ENCODE measurements at places on chromosomes 5 and 9.
A peak's percentile ranks its signal among the peaks of the same experiment; 100 is the strongest.

- DNase-seq: no peak
These were observed 118.1 kb downstream of the TRIO start for GRCh38 chr5:14261235-14261634.

GRCh38 chr5:74596927-74597326, 43.6 kb downstream of the ENC1 start:
- DNase-seq: no peak

- no peak for DNase-seq
These were observed 46.3 kb upstream of the PLPP6 start for GRCh38 chr9:4615778-4616177.

DNA sequence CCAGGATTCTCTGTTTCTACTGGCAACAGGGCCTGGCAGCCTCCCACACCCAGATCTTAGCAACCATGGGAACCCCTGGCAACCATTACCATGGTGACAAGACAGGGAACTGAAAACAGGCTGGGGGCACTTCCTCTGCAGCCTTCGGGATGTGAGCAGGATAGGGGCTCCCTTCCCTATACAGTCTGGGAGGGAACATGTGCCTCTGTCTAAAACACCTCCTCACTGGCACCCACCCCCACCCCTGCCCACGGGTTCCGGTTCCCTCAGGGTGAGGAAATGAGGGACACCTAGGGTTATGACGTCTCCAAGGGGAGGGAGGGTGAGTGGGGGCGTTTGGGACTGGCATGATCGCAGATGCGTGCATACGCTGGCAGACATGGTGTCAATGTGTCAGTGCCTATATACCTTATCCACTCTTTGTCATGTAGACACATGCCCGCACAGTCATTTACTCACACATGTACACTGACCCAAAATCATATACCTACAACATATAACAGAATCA, 3.0 kb upstream of the DNAJB5 start:
- DNase-seq: no peak

GRCh38 chr9:75027187-75028107, 646 bp downstream of the CARNMT1 start:
- peak; percentile 9 for DNase-seq

- no peak for DNase-seq
These were observed 1.5 kb downstream of the CDC42SE2 start for GRCh38 chr5:131265311-131265803.

GRCh38 chr5:60668686-60669304, 31.2 kb downstream of the DEPDC1B start:
- no peak for DNase-seq

- DNase-seq: no peak
These were observed 2.8 kb upstream of the PTPDC1 start for GRCh38 chr9:94081435-94081834.

- no peak for DNase-seq
These were observed 234.8 kb downstream of the CSNK1G3 start for GRCh38 chr5:123746683-123747360.

GRCh38 chr9:105466898-105467455, 19.1 kb downstream of the FSD1L start:
- DNase-seq: no peak

GRCh38 chr9:135144581-135145170, 57.2 kb downstream of the OLFM1 start:
- no peak for DNase-seq

- no peak for DNase-seq
These were observed 19.8 kb downstream of the PCDHAC2 start for GRCh38 chr5:140986117-140986521.

DNA sequence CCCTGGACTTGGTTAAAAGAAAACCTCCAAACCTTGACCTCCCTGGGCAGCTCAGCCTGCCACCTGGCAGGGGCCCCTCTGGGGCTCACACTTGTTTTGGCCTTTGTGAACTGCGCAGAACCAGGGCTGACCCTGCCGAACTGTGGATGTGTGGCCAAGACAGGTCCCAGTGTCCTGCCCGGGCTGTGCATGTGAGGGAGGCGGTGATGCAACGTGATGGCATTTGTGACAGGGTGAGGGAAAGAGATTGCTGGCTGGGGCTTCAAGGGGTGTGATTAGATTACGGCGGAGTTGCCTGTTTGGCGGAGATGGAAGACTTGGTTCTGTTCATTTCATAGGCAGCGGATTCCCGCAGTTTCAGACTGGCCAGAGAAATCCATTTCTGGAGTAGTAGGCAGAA, 30.4 kb upstream of the NKX2-5 start:
- no peak for DNase-seq

DNA sequence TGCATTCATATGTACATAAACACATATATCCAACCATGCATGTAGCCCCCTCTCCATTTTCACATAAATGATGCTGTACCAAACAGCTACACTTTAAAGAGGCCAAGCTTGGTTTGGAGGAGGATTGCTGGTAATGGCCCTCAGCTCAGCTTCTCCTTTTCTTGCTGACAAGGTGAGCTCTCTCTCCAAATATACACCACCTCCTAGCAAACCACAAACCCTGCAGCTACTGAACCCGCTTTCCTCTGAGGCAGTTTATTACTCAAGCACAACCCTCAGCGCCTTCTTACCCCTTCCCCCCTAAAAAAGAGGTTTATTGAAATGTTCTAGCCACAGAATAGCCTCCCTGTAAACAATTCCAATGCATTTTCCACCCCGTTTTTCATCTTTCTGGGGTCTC, 54.0 kb downstream of the ALG2 start:
- no peak for DNase-seq

DNA sequence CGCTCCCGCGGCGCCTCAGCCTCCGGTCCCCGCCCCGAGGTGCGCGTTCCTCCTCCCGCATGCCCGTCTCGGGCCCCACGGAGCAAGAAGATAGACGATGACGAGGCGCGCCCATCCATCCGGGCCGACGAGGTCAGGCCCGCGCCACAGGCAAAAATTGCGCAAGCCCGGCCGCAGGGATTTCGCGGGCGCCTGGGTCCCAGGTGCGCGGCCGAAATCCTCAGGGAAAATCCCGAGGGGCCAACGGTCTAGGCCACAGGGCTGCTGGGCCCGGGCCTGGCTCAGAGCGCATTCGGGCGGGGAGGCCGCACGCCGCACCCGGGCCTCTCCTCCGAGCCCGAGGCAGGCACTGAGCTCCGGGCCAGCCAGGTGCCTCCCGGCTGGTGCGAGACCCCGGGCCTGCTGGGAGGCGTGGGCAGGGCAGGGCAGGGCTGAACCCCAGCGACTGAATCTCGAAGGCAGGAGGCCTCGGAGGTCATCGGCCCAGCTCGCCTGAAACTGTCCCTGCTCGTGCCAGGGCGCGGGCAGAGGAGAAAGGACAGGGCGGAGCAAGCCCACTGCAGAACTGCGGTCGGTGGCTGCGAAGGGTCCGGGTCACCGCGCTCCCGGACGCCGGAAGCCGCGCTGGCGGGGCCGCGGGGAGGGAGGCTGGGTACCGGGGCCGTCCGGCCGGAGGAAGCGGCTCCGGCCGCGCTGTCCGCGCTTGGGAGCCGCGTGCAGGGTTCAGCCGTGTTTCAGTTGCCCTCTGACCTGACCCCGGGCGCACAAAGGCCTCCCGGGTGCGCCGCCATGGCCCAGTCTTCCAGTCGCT, 66.8 kb downstream of the FOXD1 start:
- no peak for DNase-seq

- no peak for DNase-seq
These were observed 13.5 kb downstream of the NDFIP1 start for GRCh38 chr5:142122121-142122520.

DNA sequence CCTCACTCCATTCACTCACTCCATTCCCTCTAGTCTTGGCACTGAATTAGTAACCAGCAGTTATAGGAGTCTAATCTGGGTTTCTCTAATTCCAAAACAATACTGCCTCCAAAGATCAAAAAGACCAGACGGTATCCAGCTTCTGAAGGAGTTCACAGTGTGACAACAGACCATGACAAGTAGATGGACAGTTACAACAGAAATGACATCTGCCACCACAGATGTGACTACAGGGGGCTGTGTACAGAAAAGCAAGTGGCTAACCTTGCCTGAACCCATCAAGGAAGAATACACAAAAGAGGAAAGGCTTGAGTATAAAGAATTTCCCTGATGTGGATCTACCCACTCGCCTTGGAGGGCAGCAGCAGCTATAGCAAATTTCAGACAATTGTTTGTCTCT, 112.4 kb downstream of the ACTL7B start:
- no peak for DNase-seq

DNA sequence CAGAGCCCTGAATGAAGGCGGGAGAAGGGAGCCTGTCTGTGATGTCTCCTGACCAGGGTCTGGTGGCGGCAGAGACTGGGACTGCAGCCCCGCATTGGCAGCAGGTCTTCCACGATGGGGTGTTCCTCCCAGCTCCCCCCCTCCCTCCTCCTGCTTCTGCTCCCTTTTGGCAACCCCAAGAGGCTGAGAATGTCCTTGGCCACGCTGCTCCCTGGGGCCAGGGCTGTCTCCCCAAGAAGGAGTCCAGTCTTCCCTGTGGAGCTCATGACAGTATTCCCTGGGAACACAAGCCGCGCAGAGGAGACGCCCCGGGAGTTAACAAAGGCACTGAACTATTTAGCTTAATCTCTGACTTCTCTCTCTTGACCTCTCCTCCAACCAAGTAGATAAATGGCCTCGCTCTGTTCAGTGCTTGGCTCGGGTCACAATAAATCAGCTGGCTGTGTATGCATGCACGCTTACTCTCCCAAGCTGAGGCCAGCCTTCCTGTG, 84.0 kb upstream of the NEURL1B start:
- no peak for DNase-seq

DNA sequence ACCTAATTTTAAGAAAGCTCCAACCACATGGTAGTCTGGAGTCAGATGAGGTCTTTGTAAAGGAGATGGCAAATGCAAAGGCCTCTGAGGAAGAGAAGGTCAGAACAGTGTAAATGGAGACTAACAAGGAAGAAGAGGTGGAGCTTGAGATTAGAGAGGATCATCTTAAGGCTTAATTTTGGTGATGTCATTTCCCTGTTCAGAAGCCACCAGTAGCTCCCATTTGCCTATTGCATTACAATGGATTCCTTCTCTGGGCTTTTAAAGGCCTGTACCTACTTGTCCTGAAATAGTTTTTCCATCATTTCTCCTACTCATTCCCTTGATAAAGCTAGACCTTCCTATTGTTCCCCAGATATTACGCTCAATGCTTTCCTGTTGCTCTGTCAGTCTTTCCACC, 16.1 kb downstream of the PCSK5 start:
- no peak for DNase-seq

DNA sequence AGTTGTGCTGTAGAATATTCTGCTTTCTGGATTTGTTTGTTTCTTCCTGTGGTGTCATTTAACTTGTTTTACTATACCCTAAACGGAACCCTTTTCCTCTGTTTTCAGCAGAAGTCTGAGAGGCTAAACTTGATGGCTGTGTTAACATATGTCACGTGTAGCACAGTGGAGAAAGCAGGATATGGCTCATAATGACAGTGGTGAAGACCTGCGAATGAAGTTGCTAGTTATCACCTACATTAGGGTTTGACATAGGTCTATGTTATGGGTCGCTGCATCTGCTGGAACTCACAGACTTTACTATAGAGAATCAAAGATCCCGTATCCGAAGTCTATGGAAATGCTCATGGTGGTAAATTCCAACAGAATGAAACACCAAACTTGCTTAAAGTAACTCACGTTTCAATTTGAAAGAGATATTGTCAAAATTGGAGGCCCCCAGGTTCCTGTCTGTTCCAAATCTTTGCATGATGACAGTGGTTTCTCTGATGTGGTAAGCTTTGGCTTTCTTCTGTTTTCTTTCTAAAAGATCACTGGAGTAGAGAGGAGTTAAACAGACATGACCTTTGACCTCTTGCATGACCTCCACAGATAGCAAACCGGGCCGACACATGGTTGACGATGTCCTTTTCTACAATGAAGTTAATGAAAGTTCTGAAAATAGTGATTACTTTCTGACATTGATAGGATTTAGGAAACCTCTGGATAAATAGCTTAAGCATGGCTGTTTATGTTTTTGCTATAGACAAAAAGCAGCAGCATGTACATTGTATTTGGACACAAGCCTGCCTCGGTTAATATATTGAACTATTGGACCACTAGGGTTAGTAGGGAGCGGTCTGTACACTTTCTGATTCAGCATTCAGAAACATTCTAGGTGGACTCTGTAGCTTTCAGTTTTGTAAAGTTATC, 3.1 kb upstream of the CATSPER3 start:
- DNase-seq: no peak

DNA sequence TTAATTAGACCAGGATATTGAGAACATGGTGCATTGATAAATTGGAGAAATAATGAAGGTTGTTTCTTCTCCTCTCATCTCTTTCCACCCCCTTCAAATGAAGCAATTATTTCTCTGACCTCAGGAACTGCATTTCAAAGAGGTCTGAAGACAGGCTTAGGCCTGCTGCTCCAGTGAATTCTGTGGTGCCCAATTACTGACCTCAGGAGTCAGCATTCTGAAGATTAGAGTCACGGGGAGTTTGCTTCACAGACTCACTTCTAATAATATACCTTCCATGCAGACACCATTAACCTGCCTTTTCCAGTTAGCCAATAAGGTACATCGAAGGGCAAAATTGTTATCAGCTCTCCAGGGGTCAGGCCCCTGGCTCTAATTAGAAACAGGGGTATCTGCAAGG, 270.9 kb downstream of the GAS1 start:
- no peak for DNase-seq

DNA sequence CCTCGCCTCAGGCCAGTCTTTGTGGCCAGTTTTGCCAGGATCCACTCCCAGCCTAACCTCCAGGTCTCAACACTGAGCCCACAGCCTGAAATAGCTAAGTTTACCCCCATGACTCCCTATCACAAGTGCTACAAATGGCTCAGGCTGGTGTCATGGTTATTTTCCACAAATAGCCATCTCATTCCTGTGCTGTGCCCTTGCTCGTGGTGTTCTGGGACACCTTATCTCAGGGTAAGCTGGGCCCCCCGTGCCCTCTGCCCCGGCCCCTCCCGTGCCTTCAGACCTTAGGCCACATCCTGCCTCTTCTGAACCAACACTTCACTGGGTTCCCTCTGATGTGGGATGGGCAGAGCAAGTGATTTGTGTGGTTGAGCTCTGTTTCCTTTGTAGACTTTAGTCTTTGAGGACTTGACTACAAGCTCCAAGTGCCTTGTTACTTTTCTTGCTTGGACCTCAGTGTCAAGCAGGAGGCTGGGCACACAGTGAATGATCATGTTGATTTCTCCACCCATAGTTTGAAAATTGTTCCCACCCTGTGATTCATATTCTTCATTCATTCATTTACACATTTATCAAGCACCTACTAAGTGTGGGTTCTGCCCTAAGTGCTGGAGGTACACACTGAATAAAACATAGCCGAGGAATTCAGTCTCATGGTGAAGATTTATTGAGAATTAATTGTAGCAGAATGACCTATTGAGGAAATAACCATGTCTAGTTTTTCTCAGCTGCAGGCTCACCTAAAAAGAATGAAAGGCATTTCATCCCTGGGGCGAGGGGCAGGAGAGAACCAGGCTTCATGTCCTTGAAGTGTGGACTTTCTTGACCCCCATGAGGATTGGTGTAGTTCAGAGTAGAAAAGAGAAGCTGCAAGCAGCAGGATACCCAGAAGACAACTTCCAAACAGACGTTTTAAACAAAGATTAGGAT, 84.5 kb upstream of the CTNNA1 start:
- no peak for DNase-seq

Measured in HS-27A (cell line).